Sciatic nerve (tissue), 2 donors: ENCODE measurements at places on chromosomes 16 and 17. TPM values are rescaled to one million over a fixed set of nuclear protein-coding genes. Genes with fewer than 3 reads are reported as not detected.

DNA sequence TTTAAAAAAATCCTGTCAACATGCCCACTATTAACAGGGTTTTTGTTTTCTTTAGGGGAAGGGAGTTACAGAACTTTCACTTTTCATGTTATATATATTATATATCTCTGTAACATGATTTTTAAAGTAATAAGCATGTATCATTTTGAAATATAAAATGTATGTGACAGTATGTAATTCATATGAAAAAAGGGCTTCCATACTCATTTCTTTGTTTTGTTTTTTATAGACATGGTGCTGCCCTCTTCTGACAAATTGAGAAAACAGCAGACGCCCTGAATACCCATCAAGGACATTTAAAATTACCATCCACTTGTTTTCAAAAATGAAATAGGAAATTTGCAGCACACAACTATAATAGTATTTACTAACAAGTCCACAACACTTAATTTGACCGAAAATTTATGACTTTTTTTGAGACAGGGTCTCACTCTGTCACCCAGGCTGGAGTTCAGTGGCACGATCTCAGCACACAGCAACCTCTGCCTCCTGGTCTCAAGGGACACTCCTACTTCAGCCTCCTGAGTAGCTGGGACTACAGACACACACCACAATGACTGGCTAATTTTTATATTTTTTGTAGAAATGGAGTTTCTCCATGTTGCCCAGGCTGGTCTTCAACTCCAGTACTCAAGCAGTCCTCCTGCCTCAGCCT, 30.4 kb downstream of the CFDP1 start:
- no peak for DNase-seq

- DNase-seq, result no peak
Observed at GRCh38 chr16:75632857-75633256, 9.8 kb upstream of the ADAT1 start.

GRCh38 chr16:54026456-54026855, 260.1 kb downstream of the IRX3 start:
- no peak for DNase-seq

GRCh38 chr16:28193530-28194423, 18.0 kb downstream of the XPO6 start:
- no peak for DNase-seq

- DNase-seq, result no peak
Observed at GRCh38 chr16:52718046-52718445, 171.1 kb upstream of the TOX3 start.

The OR3A3 gene
- total RNA-seq, result not detected

- DNase-seq, result no peak
Observed at GRCh38 chr16:66551348-66551759, 1.0 kb upstream of the CKLF start.

The CSH2 gene
- not detected for total RNA-seq

The TBC1D3E gene
- not detected for total RNA-seq

GRCh38 chr16:27232061-27232900, 29.0 kb downstream of the KDM8 start:
- DNase-seq, result no peak

The TAC4 gene
- not detected for total RNA-seq

The TIGD7 gene
- total RNA-seq, result 9.9 TPM

DNA sequence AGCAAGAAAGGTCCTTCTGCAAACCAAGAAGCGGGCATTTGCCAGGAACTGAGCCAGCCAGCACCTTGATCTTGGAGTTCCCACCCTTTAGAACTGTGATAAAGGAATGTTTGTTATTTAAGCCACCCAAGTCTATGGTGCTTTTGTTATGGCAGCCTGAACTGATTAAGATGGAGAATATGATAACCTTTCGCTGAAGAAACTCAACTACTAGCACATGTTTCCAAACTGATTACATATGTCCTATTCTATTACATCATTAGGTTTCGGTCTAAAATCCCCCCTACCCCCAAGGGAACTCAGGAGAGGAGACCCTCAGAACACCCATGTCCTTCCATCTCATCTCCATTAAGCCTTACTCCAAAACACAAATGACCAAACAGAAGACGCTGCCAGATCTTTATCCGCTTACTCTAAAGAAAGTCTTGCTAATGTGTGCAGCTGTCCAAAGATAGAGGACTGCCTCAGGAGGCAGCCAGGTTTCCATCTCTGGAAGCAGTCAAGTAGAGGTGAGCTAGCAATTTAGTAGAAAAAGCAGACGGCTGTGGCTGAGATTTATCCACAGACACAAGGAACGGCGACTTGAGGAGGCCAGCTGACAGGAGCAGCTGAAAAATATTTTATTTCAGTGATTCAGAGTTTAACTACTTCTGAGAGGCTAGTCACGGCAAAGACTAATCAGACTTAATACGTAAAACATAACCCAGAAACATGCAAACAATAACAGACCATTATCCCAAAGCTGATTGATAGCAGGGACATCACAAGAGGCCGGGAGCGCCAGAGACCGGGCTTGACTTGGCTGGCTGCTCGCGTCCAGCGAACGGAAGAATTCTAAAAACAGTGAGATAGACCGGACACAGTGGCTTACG, 611.4 kb upstream of the CDH5 start:
- no peak for DNase-seq

DNA sequence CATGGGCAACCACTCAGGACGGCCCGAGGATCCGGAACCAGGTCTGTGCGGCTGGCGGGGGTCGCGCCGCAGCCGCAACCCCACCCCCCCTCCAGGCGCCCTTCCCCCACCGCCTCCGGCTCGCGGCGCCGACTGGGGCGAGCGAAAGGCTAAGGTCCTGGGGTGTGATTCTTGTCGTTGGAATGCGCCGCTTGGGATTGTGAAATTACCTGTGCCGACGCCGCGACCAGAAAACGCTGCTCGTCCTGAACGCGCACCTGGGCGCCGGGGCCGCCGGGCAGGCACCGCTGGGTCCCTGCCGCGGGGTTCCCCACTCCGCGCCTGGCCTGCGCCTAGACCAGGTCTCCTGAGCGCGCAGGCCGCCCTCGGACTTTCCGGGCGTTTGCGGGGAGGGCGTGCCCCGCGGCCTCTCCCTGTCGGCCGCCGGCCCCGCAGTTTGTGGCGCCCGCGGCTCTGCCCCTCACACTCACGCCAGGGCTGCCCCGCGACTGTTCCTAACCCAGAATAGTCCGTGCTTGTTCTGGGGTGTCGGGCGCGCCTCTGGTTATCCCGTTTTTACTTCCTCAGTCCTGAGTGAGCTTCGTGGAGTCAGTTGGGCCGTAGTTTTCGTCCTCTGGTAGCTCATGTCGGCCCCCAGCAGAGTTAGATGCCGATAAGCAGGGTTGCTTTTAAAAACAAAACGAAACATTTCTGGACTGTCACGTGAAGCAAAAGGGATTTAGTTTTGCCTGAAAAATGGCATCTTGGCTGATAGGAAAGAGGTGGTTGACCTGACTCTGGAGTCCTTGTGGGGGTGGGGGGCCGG, 147.2 kb downstream of the SPECC1 start:
- DNase-seq, result no peak

GRCh38 chr16:17269439-17269838, 201.3 kb downstream of the XYLT1 start:
- no peak for DNase-seq

DNA sequence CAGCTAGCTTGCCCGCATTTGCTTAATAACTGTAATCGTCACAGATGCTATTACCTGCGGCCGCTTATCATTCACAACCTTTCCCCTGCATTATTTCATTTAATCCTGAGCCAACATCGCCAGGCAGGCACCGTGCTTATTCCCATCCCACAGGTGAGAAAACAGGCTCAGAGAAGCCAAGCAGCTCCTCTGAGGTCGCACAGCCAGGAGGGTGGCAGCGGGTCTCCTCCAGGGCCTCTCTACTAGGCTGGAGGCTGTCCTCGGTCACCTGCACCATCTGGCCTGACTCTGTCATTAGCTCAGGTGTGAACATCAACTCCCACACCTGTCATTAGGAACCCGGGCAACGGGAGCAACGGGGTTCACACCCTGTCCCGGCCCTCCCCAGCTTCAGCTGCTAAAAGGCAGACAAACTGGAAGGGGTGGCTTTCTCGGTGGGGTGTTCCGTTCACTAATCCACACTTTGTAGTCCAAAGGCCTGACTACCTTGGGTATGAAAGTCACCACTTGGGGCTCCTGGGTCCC, 3.0 kb downstream of the PPL start:
- DNase-seq, result no peak

The HP gene
- total RNA-seq, result 35.4 TPM

The CCL8 gene
- total RNA-seq, result 10.3 TPM
